ENCODE measurements at places on chromosomes 6 and 20. TPM values are rescaled to one million over a fixed set of nuclear protein-coding genes. Genes with fewer than 3 reads are reported as not detected.

PACRG gene
- 0.95 TPM for total RNA-seq

ISM1 gene
- 4.2 TPM for total RNA-seq

GPX5 gene
- not detected for total RNA-seq

NOTCH4 gene
- 5.7 TPM for total RNA-seq

DEFB124 gene
- total RNA-seq: not detected

BTN1A1 gene
- total RNA-seq: not detected

TRAPPC3L gene
- not detected for total RNA-seq

AARS2 gene
- total RNA-seq: 9.0 TPM

Measured in esophagus squamous epithelium (tissue), 5 donors.